ENCODE measurements at places on chromosomes 16 and 17.

GRCh38 chr16:78057803-78058564 lies 35.6 kb downstream of the CLEC3A start:
- no peak for DNase-seq

GRCh38 chr17:64632194-64632593 lies 29.9 kb downstream of the SMURF2 start:
- no peak for DNase-seq

GRCh38 chr17:2087597-2088211 lies 32.8 kb downstream of the HIC1 start:
- DNase-seq = no peak

DNA sequence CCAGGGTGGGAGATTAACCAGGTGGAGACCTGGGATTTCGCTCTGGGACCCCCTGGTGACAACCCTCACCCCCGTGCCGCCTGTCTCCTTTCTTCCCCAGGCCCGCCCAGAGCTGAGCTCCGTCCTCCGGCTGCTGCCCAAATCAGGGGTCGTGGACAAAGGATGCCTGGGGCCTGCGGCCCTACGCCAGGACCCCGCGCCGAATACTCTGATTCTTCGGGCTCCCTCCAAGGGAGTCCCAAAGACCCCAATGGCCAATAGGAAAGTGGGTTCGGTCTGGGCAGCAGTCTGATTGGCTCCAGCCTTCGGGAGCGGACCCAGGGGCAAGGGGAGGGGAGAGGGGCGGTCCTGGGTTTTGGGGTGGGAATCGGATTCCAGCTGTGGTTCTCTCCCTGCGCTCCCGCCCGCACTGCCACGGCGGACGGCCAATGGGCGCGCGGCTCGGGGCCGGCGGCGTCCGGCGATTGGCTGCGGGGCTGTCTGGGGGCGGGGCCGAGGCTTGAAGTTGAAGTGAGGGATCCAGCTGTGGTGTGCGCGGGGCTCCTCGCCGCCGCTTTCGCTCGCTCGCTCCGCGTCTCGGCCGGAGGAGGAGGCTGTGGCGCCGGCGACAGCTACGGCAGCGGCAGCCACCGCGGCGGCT lies at the start of gene CACNA1G:
Gene CACNA1G, plus strand, starts transcription at position 531 of the 640 bp plus-strand sequence. CDS start 745 bp downstream, outside the sequence.
- peak; percentile 98 for DNase-seq

DNA sequence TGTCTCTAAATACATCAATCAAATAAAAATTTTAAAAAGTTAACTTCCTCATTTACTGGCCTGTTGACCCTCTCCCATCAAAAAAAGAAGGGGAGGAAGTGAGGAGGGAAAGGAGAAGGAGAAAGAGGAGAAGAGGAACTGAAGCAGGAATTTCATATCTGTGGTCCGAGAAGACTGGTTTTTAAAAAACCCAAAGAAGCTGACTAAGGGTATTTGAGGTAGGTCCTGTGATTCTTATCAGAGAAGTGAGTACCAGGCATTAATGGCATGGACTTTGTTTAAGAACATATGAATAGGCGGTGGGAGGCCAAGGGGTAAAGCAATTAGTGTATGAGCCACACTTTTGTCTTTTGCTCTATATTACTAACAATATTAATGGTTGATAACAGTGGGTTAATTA lies 2.0 kb downstream of the SLC46A1 start:
- DNase-seq = no peak

- DNase-seq = no peak
Observed at GRCh38 chr17:3157218-3157617, 29.9 kb upstream of the OR1G1 start.

DNA sequence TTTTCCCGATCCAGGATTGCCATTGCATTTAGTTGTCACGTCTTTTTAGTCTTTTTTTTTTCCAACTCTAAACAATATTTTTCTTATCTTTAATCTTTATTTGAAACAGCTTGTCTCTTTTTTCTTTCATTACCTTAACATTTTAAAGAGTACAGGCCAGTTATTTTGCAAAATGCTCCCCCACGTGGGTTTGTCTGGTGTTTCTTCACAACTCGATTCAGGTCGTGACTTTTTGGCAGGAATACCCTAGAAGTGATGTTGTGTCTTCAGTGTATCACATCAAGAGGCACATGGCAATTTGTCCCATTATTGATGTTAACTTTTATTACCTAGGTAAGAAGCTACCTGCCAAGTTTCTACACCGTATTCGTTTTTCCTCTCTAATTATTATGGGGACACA lies 17.9 kb downstream of the CMC2 start:
- DNase-seq = no peak

All from AG08396 (cell line).